ENCODE measurements at places on chromosomes 13 and 19.

DNA sequence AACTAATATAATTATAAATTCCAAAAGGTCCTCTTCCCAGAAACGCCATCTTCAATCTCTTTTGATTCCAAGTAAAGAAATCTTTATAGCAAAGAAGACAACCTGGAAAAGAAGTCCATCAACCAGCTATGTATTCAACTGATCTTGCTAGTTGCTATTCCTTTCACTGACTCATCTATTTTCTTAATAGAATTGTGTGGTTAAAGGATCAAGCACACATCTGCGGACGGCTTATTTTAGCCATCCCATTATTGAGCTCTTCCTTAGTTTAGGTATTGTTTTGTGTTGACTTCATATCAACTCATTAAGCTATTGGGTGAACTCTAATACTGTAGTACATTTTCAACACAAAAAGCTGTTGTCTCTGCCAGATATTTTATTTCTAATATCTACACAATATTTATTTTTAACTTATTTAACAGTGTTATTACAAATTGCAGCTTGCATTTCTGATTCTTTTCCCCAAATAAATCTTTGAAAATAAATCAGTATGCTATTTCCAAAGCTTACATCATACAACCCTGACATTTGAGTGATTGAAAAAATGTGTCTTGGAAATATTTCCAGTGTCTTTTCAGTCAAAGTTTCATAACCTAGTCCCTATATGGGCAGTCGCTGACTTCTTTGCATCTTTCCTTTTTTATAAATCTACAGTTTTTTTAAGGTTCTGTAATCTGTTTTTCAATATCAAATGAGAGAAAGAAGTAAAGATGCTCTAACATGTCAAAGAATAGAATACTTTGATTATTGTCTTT, 158.8 kb upstream of the SPRY2 start:
- no peak for DNase-seq

DNA sequence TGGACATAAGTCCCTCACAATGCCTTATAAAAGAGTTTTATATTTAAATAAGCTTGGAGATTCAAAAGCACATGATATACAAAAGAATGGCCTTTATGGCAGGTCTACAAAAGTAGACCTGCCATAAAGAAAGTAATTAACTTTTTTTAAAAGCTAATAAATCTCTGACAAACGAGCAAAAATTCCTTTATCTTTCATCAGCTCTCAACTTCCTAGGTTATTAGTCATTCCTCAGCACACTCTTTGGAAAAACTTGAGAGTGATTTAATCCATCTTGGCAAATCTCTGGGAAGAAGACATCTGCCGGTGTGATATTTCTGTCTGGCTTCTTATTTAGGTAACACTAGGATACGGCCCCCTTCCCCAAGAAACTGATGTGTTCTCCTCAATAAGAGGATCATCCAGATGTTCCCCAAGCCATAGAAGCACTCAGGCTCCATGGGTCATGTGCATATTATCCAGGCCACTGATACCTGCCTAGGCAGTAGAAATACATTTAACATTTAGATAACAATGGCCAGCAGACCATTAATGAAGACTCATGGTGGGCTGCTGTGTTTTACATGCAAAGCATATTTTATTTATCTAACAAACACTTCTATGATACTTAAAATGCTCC, 372.7 kb downstream of the LIG4 start:
- DNase-seq, result no peak

- DNase-seq, result no peak
These were observed 23.5 kb downstream of the ATP4B start for GRCh38 chr13:113634279-113635047.

GRCh38 chr13:41459432-41460073, 2.2 kb downstream of the RGCC start:
- no peak for DNase-seq

GRCh38 chr19:1906985-1907562, 1.9 kb downstream of the ADAT3 start:
- DNase-seq, result no peak

GRCh38 chr19:32662186-32662585, 12.8 kb downstream of the ANKRD27 start:
- DNase-seq, result no peak

GRCh38 chr13:49954674-49955455, 18.7 kb upstream of the SPRYD7 start:
- DNase-seq, result no peak

DNA sequence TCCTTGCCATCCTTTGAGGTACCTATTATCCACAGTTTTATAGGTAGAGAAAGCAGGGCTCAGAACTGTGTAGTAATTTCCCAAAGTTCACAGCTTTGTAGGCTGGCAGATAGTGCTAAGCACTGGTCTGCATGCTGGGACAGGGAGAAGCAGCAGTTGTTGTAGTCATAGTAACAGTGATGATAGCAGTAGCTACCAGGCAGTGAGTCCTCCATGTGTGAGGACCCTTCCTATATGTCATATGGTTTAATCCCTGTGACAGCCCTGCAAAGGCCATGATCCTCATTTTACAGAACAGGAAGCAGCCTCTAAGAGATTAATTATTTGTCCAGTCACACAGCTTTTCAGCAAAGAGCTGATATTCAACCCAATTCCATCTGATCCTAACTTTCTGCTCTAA, 21.0 kb downstream of the SERP2 start:
- DNase-seq, result no peak

DNA sequence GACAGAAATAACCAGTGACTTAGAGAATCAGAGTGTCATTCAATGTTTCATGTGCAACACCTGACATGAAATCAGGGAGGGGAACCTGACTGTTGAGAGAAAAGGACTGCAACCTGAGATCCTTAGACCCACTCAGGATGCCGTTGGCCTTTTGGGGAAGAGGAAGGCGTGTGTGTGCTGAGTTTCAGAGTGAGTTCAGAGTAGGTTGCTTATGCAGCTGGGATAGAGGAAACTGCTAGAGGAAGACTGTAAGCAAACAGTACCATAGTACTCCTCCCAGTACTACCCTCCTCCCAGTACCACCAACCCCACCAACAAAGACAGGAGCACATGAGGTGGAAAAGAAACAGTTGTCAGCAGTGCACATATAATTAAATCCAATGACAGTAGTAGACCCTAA, 63.7 kb downstream of the KL start:
- DNase-seq, result no peak

DNA sequence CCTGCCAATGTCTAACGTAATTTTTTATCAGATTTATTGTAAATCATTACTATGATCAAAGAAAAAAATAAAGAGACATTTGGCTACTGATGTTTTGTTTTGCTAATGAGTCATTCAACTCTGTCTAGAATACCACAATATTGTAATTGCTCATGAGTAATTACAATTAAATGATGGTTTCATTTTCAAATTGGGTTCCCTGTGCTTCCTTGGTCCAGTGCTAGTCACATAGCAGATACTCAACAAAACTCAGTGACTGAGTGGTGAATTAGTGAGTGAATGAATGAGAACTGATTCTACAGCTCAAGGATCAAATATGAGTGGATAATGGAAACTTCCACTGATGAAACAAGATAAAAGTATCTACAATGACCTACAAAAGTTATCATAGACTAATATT, 304.7 kb downstream of the POU4F1 start:
- no peak for DNase-seq

DNA sequence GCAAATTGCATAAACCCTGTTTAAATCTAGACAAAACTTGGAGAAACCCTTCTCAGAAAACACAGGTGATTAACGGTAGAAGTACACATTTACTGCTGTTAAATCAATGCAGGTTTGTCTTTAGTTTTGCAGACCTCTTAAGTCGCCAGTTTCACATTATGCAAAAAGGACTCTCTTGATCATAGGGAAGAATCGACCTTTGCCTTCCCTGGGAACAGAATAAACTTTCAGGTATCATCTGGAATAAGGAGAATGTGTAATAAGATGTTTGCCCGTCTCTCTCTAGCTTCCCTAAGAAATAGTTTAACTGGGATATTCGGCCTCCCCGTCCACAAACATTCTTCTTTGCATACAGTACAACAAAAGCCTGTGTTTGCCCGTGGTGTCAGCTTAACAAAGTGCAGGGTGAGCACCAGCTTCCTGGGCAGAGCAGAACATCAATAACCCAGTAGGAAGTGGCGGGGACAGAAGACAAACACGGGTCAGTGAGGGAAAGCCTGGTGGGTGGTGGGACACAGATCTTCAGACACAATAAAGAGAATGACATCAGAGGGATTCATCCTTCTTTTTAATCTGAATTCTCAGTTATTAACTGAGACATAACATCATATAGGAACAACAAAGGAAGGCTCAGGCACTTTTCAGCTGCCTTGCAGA, 1077.7 kb upstream of the SLC10A2 start:
- no peak for DNase-seq

DNA sequence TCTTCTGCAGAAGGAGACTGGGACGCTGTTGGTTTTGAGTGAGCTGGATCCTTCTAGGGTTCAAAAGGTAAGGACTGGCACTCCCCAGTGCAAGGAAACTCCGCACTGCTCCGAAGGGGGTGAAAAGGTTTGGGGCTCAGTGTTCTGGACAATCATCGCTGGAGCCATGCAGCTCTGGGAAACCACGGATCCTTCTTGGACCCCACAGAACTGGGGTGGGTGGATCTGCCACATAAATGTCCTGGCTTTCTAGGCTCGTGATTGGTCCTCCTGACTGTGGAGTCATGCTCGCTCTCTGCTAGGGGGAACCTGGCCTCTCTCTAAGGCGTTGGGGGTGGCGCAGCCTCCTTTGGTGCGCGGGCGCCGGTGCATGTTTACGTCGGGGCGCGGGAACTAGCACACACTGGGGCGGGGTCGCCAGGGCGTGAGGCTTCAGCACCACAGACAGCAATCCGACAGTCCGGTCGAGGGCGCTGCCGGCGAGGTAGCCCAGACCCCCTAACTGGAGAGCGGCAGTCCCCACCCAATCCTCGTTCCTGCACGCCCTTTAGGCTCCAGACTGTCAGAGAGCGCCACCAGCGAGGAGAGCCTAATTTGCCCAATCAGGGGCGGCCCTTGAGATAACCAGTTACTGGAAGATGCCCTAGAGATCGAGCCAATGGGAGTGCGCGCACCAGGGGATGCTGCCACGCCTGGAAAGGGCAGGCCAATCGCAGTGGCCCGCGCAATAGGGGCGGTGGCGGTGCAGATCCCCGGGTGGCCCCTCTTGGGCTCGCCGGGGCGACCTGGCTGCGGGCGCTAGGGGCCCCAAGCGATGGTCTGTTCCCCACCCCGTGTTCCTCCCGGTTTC, 913 bp upstream of the ELAVL3 start:
- DNase-seq, result peak; percentile 22

DNA sequence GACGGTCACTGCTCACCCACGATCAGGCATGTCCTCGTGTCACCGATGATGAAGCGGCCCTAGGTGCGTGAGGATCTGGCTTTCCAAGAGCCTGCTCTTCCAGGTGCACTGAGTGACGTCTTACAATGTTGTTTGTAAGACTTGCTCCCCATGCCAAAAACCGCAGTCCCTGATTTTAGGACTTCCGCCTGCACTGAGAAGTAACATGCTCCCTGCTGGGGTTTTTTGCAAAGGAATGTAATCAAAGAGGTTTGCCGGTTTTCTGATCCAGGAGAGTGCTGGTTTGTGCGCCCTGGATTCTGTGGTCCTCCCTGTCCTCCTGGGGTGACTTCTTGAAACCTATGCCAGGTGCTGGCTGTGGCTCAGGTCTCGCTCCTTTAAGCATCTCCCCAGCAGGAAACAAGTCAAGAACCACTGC, 38.8 kb downstream of the MYO9B start:
- no peak for DNase-seq

GRCh38 chr19:33865306-33865705, 68.6 kb downstream of the KCTD15 start:
- no peak for DNase-seq

DNA sequence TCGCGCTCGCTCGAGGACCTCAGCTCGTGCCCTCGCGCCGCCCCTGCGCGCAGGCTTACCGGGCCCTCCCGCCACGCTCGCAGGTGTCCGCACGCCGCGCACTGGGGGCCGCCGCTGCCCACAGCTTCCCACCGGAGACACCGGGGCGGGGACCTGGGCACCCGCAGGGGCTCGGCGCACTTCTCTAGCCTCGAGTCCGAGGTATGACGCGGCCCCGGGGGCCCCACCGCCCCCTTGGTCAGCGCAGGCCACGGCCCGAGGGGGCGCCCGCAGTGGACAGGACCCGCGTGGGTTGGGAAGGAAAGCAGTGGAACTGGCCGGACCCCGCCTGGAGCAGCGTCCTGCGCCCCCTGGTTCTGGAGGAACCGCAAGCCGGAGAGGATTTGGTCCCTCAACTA, 2.1 kb upstream of the GRWD1 start:
- DNase-seq, result no peak

- DNase-seq, result no peak
These were observed 173.8 kb upstream of the SOX21 start for GRCh38 chr13:94886191-94886590.

GRCh38 chr13:109667056-109667455, 119.3 kb downstream of the IRS2 start:
- no peak for DNase-seq

DNA sequence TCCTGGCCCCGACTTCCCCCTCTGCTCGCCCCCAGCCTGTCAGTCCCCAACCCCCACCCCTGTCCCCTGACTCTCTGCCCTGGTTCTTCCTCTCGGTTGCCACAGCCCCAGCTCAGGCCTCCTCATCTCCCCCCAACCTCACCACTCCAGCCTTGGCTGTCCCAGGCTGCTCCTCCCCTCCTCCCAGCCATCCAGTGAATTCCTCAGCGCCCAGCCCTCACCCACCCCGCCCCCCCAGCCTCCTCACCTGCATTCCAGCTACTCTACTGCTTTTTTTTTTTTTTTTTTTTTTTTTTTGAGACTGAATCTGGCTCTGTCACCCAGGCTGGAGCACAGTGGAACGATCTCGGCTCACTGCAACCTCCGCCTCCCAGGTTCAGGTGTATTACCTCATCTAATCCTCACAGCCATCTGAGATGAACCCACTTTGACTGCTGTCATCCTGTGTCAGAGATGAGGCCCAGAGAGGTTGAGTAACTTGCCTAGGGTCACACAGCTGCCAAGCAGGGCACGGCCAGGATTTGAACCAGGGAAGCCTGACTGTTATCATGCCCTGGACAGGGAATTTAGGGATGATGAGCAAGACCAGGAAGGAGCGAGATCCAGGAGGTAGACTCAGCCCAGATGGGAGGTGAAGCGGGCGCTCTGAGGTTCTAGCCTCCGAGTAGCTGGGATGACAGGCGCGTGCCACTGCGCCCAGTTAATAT, 2.6 kb downstream of the SULT2B1 start:
- DNase-seq, result no peak

- DNase-seq, result no peak
These were observed 10.1 kb downstream of the DPY19L3 start for GRCh38 chr19:32415669-32416068.

DNA sequence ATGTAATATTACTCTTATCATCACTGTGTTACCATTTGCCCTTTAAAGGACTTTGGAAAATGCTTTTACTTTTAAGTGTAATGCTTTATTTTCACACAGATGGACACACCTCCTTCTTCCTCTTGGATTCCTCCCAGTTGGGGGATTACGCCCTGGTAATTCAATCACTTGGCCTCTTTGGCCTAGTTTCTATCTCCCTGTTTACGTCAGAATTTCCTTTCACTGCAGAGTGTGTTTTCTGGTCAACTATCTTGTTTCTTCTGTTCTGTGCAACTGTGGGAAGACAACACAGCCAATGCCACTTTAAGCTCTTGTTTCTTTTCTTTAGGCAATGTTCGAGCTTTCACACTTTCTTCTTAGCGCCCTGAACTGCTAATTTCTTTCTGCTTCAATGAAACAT, 257.3 kb upstream of the MAB21L1 start:
- DNase-seq, result no peak

GRCh38 chr13:43758834-43759233, 27.9 kb downstream of the ENOX1 start:
- DNase-seq, result no peak

Data from activated CD8-positive, alpha-beta memory T cell treated with anti-CD3 and anti-CD28 coated beads for 1 hour (primary cell).